Activated CD4-positive, CD25-positive, alpha-beta regulatory T cell treated with anti-CD3 and anti-CD28 coated beads, Interleukin-2, amount 50 U/mL, for 24 hours (primary cell): ENCODE measurements at places on chromosomes 7 and 10.
A peak's percentile ranks its signal among the peaks of the same experiment; 100 is the strongest.

DNA sequence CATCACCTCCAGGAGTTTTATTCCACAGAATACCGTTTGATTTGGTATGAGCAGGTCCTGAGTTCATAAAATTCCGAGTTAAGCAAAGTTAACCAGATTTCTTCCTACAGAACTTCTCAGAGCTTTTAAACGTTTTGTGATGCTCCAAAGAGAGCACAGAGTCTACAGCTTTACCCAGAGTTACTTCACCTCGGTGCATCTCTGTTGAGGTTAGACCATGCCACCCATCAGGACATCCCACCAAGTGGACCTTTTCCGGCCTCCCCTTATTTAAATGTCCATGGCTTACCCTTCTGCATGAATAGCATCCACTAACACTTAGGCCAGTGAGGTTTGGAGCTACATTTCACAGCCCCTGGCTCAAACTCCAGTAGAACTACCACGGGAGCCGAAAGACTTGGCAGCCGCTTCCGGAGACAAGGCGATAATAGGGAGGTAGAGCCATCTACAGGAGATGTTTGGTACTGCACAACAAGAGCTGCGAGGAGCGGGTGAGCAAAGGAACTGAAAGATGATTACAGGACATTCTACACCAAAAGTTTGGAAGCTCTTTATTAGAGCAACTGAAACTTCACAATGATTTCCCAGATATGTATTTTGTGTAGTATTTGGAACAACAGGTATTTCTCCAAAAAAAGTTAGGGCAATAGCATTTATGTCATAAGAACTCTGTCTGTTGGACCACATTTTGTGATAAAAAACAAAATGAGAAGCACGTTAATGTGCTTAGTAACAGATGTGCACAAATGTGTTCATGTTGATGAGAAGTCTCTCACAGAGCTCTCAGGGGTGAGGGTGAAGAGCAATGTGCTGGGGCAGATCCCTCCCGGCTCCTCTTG is 174.7 kb downstream of the HERPUD2 start:
- peak; percentile 38 for ATAC-seq

DNA sequence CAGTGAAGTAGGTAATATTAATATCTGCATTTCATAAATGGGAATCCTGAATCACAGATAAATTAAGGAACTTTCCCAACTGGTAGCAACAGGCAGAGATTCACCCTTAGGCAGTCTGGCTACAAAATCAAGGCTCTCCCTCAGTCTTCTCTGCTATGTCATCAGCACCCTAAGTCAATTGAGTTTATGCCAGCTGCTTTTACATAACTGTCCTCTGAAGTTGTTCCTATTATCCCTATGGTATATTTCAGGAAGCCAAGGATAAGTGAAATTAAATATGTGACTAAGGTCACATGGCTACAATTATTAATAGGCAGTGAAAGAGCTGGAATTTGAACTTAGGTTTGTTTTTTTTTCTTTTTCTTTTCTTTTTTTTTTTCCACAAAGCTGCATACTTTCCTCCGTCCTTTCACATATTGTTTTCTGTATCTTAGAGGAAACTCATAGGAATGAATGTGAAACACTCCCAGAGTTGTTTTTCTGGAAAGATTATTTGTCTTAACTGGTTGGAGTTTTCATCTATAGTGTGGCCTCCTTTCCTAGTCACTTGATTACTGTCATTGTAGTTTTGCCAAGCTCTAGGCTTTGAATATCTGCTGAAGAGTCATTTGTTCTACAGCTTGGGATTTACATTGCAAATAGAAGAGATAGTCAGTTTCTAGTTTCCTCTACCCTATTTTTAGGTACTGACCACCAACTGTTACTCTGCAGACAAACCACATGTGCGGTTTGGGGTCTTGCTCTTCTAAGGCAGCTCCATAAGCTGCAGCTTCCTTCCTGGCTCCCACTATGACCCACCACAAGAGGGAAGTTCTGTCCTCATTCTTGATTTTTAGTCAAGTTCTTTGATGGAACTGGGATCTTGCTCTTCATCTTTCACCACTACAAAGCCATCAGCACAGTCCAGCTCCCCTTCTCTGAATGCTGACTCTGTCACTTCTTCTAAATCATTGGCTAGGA is 338.0 kb upstream of the KIAA1217 start:
- ATAC-seq: no peak

DNA sequence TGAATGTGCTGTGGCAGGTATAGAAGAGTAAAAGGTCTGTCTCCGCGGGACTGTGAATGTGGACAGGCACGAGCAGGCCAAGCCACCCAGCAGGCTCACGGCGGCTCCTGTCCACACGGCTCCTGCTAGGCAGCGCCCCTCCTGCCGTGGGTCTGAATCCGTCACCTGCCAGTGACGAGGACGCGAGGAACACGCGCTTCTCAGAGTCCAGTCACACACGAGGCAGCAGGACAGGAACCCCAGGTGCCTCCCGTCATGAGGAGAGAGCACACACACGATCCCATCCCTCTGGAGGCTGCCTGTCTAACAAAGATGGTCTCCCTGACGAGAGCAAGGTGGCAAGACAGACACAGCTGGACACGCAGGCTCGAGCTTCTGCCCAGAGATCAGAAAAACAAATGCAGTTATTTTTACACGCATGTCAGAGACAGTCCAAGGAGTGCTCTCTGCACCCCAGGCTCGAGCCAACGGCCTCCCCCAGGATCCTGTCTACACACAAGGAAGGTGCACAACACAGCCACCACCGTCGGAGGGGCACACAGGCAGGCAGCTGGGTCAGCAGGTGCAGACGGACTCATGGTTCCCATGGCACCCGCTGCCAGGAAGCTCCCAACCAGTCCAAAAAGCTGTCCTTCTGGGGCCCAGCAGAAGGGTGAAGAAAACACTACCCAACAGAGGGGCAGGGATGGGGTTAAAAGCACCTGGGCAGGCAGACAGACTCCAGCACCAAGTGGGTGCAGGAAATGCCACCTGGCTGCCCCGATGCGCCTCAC is 103.2 kb downstream of the MAD1L1 start:
- ATAC-seq: no peak

- peak; percentile 56 for ATAC-seq
Measured at GRCh38 chr10:63421591-63421990, 44.2 kb downstream of the JMJD1C start.

- ATAC-seq: no peak
Measured at GRCh38 chr10:104146882-104147281, 24.9 kb downstream of the SFR1 start.

DNA sequence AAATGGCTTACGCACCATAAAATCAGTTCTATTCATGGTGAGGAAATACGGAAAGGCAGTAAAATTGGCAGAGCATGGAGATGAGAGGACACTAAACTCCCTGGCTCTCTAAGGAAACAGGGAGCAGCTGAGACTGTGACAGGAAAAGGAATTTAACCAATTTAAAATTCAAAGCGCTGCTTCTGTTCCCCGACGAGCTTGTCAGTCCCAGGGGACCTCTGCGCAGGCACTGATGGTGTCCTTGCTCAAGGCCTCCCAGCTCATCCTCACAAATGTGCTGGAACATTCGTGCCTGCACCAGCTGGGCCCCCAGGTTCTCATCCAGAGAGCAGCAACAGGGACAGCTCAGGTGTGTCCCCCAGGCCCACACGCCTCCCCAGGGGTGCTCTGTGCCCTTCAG is 101.4 kb downstream of the MAD1L1 start:
- ATAC-seq: no peak

DNA sequence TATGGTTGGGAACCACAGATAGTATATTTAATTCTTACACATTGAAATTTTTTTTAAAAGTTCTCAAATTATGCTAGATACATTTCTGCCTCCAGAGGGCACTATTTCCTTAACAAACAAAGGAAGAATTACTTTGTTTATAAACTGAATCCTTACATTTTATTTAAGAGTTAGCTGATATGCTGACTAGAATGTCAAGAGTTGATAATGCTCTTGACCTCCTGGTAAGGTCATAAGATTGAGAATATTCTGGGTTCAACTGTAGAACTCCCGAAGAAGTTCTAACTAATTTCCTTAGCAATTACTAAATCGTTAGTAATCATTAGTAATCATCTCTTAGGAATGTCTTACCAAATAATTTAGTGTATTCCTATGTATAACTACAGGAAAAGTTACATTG is 95.3 kb upstream of the CYP26C1 start:
- no peak for ATAC-seq

- ATAC-seq: no peak
Measured at GRCh38 chr10:7424919-7425318, 14.1 kb upstream of the SFMBT2 start.

- no peak for ATAC-seq
Measured at GRCh38 chr7:55504093-55504859, 68.0 kb downstream of the VOPP1 start.

- no peak for ATAC-seq
Measured at GRCh38 chr7:158508802-158509385, 78.7 kb downstream of the PTPRN2 start.

- ATAC-seq: no peak
Measured at GRCh38 chr10:58140054-58140453, 127.6 kb downstream of the IPMK start.

- no peak for ATAC-seq
Measured at GRCh38 chr7:150311146-150311545, 12.0 kb upstream of the LRRC61 start.

GRCh38 chr7:147912291-147912690 is 678.3 kb upstream of the C7orf33 start:
- no peak for ATAC-seq

GRCh38 chr7:127207806-127208205 is 44.9 kb downstream of the GRM8 start:
- no peak for ATAC-seq

- no peak for ATAC-seq
Measured at GRCh38 chr7:80475383-80475782, 36.5 kb downstream of the GNAT3 start.

GRCh38 chr10:79244841-79245504 is 102.3 kb upstream of the PPIF start:
- ATAC-seq: no peak

DNA sequence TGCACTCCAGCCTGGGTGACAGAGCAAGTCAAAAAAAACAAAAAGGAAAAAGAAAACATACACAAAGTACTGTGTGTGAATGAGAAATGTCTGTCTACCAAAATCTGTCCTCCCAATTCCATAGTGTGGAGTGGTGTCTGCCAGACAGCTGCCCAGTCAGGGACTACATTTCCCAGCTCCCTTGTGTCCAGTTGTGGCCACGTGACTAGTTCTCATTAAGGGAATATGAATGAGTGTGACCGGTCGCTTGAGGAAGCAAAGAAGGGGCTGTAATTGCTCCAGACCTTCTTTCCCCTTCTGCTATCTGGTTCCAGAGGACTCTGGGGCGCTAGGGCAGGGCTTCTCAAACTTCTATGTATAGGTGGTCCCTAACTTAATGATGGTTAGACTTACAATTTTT is 204.1 kb downstream of the PHTF2 start:
- no peak for ATAC-seq

DNA sequence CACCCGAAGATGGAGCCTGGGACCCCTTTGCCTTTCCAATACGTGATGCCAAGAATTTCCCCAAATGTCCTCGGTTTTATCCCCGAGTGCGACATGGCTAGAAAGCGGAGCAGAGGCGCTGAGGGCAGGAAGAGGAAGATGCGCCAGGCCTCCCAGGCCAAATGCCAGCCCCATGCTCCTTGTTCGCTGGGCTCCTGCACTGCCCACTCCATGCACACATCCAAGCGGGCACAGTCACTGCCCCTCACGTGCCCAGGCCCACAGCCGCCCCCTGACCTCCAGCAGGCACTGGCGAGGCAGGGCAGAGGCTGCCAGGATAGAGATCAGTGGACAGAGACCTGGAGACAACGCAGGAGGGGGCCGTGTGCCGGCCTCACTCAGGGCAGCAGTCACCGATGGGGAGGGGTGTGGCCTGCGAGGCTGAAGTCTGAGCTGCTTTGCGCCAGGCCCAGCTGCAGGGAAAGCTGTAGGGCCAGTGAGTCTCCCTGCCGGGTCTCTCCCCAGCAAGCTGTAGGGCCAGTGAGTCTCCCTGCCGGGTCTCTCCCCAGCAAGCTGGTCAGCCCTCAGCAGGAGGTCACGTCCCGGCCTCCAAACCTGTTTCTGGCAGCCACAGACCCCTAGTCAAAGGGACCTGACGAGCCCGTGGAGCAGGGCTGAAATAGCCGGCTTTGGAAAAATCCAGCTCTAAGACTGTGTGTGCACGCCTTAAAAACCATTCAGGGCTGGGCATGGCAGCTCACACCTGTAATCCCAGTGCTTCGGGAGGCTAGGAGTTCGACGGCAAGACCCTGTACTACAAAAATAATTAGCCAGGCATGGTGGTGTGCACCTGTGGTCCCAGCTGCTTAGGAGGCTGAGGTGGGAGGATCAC is 100.6 kb upstream of the DIP2C start:
- ATAC-seq: no peak

- no peak for ATAC-seq
Measured at GRCh38 chr7:20892776-20893175, 106.1 kb upstream of the SP8 start.

DNA sequence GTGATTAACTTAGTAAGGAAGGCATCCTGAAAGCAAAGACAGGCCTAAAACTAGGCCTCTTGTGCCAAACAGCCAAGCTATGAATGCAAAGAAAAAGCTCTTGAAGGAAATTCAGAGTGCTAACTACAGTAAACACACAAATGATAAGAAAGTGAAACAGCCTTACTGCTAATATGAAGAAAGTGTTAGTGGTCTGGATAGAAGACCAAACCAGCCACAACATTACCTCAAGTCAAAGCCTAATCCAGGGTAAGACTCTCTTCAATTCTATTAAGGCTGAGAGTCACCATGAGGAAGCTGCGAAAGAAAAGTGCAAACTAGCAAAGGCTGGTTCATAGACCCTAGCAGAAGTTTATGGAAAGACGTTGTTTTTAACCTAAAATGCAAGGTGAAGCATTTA is 66.0 kb downstream of the IPMK start:
- ATAC-seq: no peak

DNA sequence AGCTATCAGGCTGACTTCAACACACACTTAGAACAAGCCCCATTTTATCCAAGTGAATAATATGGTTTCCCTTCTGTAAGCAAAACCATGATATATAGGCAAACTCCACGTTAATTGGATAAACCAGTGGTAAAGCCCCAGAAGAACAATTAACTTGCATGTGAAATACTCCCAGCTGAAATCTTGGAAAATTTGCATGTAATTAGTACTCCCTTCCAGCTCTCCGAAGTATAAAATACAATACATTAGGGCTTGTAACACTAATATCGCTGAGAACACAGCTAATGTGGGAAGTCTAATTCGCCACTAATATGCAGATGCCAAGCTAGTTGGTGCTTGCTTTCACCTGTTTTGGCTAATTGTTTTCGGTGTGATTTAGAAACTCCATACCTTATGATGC is 859.0 kb upstream of the AUTS2 start:
- no peak for ATAC-seq

DNA sequence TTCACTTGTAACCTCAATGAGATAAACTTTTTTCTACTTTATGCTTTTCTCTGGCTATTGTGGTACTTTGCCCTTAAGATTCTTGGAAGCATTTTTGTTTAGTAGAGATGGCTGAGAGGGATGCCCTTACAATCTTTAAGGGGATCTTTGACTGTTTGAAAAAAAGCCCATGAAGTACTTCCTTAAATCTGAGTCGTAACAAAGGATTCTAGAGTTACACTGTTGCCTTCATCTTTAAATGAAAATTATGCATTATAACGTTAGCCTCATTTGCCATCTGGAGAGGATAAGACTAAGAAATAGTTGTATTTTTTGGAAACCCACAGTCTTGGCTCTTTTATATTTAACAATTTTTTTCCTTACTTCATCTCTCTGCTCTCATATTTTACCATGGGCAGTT is 37.8 kb upstream of the FZD1 start:
- no peak for ATAC-seq

GRCh38 chr10:17792991-17793390 is 16.2 kb upstream of the MRC1 start:
- ATAC-seq: no peak
